ENCODE measurements at places on chromosomes 6 and 20. TPM values are rescaled to one million over a fixed set of nuclear protein-coding genes. Genes with fewer than 3 reads are reported as not detected.

Gene ADGB
- not detected for total RNA-seq

Gene LAMA4
- 39.7 TPM for total RNA-seq

Gene PTK6
- 0.27 TPM for total RNA-seq

Gene CYP21A2
- 1,382 TPM for total RNA-seq

Gene CSE1L
- 37.1 TPM for total RNA-seq

Gene PRICKLE4
- 2.9 TPM for total RNA-seq

Gene AIF1
- total RNA-seq, result 93.1 TPM

Gene TOX2
- 0.42 TPM for total RNA-seq

Gene CHRNA4
- total RNA-seq, result not detected

Gene FAM210B
- total RNA-seq, result 124 TPM

Gene MICB
- 2.5 TPM for total RNA-seq

Gene SKIC2
- total RNA-seq, result 231 TPM

Gene BCLAF1
- total RNA-seq, result 109 TPM

Gene CTCFL
- not detected for total RNA-seq

Gene ACTL10
- 2.8 TPM for total RNA-seq

Gene OR2B2
- not detected for total RNA-seq

Gene IBTK
- 73.3 TPM for total RNA-seq

Gene GTSF1L
- not detected for total RNA-seq

Gene HDGFL1
- not detected for total RNA-seq

Gene TREM2
- total RNA-seq, result 28.7 TPM

Gene ANKRD66
- not detected for total RNA-seq

Gene BPI
- total RNA-seq, result 0.41 TPM

Gene MOG
- total RNA-seq, result not detected

Gene RCAN2
- total RNA-seq, result 9.0 TPM

Gene SNAP25
- 2.1 TPM for total RNA-seq

Gene MCCD1
- total RNA-seq, result not detected

Gene PFDN4
- total RNA-seq, result 46.1 TPM

Gene ZKSCAN4
- 7.3 TPM for total RNA-seq
